ENCODE measurements at places on chromosomes 3 and 15.
A peak's percentile ranks its signal among the peaks of the same experiment; 100 is the strongest.

DNA sequence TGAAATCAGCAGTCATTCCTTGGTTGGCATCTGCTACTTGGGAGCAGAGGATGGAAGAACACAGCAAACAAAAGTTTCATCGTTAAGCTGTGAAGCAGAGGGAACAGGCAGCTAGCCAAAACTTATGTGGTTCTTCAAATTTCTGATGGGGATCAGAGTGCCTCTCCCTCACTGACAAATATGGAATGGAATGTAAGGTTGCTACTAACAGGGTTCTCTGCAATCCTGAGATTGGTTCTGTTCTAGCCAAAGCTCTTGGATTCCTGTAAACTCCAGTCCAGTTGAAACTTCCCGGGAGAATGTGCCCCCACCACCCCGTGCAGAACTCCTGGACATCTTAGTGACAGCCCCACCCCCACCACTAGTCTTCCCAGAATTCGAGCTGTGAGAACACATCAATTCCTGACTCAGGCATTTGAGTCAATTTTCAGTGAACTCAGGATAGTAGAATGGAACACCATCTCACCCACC, 55.9 kb upstream of the PHLDB2 start:
- DNase-seq: no peak

DNA sequence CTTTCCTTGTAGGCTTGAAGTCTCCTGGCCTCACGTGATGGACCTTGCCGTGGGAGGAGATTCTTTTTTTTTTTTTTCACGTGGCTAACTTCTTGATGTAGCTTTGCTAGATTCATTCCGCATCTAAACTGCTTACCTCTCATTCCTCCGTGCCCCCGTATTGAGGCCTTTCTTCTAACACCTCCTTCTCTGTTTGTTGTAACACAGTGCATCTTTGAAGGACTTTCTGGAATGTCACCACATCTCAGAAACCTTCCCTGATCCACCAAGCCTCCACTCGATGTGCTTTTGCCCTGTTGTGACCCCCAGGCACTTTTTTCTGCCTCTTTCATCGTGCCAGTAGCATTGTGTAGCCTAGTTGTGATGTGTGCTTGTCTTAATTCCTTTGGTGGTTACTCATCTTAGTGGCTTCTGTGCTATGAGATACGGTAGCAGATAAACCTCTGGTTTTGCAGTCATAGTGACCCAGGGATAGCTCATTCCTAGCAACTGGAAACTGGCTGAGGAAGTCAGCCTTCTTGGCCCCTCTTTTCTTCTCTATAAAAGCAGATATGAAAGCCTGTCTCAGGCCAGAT, 1.6 kb upstream of the BNC1 start:
- no peak for DNase-seq

GRCh38 chr3:159839561-159840379, 148.9 kb upstream of the IL12A start:
- peak; percentile 34 for DNase-seq

DNA sequence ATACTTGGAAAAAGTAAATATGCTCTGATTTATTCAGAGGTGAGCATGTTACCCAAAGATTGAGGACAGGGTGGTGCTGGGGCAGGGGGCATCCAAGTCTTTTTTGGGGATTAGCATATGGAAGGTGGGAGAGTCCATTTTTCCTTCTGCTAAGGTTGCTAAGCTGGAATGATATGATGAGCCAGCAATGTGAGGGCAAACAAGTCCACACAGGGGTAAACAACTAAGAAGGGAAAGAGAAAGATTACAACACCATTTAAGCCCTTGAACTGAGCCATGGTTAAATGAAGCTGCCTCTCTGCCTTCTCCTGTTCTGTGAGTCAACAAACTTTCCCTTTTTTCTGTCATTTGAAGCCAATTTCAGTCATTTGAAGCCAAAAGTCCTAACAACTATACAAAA, 89.0 kb downstream of the RPL22L1 start:
- DNase-seq: no peak

DNA sequence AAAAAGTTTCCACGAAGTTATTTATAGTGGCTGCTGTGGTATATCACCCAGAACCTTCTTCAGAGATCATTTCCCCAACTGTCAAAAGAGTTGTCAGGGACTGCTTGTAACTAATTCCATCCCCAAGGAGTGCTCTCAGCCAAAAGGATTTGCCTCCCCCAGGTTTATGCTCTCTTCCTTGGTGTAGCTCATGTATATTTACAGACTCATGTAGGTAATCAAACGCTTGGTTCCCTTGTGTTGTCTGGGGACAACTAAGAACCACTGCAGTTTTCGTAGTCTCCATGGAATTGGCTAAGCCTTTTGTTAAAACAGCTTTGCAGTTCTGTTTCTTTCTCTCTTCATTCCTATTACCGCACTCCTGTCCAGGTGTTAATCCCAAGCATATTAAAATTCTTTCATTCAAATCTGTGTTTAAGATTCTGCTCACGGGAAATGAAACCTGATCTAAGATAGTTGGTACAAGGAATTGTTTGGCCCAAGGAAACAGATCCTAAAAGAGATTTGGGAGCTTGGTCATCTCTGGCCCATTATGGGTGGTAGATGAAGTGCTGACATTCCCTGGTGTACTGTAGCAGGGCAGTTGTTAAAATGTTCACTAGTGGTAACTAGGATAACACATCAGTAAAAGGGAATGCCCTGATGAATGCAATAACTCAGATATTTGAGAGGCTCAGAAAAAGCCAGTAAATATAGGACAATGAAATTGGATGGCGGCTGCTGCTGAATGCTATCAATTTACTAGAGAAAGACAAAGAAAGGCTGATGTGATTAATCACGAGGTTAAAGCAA, 361.3 kb upstream of the GBE1 start:
- no peak for DNase-seq

DNA sequence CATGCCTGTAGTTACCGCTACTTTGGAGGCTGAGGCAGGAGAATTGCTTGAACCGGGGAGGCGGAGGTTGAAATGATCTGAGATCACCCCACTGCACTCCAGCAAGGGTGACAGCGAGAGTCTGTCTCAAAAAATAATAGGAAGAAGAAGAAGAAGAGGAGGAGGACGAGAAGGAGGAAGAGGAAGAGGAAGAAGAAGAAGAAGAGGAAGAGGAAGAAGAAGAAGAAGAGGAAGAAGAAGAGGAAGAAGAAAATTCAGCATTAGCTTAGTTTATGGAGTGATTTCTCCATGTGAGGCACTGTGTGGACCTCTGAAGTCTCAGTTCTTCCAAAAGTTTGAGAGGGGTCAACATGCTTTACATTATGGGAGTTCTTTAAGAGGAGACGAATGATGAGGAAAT, 17.4 kb upstream of the MEGF11 start:
- no peak for DNase-seq

GRCh38 chr3:127639173-127640041, 10.4 kb downstream of the PODXL2 start:
- no peak for DNase-seq

GRCh38 chr3:15875016-15875689, 77.4 kb upstream of the ANKRD28 start:
- DNase-seq: no peak

Data from hypothalamus (tissue), 51 donors.